ENCODE measurements at places on chromosomes 16 and 17.

DNA sequence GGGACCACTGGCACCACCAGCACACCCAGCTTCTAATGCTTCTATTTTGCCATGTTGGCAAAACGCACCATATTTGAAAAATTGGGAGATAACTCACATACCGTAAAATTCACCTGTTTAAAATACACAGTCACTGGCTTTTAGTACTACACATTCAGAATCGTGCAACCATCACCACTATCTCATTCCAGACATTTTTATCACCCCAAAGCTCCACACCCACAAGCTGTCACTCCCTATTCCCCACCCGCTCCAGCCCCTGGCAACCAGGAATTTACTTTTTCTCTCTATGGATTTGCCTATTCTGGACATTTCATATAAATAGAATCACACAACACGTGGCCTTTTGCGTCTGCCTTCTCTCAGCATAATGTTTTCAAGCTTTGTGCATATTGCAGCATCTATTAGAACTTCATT, 25.0 kb downstream of the PPL start:
- no peak for DNase-seq

GRCh38 chr17:16442141-16442540, 26.8 kb downstream of the TRPV2 start:
- DNase-seq = no peak

DNA sequence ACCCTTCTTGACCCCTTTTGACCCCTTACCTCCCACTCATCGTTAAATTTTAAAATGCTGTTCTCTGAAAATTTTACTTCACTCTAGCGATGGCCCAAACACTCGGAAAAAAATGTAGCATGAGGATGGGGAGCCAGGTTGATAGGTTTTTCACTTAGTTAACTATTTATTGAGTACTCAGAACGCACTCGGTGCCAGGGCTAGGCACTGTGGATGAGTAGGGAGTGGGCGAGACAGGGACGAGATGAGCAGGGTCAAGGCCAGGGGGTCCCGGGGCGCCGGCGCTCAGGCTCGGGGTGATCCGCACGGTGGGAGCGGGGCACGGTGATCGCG, 392 bp downstream of the ZSCAN32 start:
- no peak for DNase-seq

GRCh38 chr17:31386542-31387075, 4.9 kb upstream of the RAB11FIP4 start:
- no peak for DNase-seq

- no peak for DNase-seq
Observed at GRCh38 chr17:19359856-19360255, 2.7 kb downstream of the B9D1 start.

DNA sequence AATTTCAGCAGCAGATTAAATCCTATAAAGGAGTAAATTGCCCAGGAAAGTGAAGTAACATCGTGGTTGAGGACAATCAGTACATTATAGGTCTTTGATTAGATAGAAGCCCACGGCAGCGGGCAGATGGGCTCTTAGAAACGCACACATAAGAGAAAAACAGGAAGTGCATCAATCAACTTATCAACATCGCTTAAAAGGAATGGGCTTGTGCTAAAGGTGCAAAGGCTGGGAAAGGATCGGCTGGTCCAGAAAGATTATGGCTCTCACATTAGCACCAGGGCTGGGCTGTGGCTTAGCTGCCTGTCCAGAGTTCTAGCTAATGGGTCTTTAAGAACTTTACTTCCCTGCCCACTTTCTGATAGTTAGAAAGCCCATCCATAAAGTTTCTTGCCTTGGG, 292.0 kb upstream of the TNRC6C start:
- no peak for DNase-seq

GRCh38 chr17:68939195-68939594, 16.0 kb downstream of the ABCA8 start:
- no peak for DNase-seq

DNA sequence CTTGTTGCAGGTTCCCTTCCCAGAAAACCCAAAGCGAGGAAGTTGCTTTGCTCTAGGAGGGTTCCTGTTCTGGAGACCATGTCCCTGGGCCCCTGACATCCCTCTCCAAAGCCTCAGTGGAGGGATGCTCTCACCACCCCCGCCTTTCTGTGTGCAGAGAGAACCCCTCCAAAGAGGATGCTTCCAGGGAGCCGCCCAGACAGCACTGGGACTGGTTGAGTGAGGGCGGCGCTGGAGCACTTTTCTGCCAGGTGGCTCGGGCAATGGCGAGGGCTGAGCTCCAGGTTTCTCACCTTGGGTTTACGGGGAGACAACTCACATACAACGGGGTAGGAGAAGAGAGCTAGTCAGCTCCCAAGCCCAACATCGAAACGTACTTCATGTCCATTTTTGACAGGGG, 7.3 kb downstream of the EMC6 start:
- no peak for DNase-seq

DNA sequence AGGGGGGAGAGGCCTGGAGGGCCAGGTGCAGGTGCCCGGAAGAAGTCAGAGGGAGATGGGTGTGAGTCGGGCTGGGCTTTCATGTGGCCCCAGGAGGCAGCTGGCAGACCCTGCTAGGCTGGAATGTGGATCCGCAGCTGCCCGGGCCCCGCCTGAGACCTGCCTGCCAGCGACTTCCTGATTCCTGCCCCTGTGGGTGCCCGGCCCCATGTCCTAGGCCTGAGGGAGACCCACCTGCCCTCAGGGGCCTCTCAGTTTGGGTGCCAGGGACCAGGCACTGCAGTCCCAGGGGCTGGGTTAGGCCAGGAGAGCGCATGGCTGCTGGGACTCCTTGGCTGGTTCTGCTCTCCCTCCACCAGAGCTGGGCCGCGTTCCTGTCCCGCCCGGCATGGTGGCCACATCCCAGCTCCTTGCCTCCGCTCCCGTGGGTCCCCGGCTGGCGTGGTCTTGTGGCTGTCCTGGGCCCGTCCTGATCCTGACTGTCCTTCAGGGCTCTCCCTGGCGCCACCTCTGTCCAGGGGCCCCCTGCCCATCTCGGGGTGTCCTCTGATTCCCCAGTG, 22.1 kb upstream of the SPNS2 start:
- DNase-seq = no peak

DNA sequence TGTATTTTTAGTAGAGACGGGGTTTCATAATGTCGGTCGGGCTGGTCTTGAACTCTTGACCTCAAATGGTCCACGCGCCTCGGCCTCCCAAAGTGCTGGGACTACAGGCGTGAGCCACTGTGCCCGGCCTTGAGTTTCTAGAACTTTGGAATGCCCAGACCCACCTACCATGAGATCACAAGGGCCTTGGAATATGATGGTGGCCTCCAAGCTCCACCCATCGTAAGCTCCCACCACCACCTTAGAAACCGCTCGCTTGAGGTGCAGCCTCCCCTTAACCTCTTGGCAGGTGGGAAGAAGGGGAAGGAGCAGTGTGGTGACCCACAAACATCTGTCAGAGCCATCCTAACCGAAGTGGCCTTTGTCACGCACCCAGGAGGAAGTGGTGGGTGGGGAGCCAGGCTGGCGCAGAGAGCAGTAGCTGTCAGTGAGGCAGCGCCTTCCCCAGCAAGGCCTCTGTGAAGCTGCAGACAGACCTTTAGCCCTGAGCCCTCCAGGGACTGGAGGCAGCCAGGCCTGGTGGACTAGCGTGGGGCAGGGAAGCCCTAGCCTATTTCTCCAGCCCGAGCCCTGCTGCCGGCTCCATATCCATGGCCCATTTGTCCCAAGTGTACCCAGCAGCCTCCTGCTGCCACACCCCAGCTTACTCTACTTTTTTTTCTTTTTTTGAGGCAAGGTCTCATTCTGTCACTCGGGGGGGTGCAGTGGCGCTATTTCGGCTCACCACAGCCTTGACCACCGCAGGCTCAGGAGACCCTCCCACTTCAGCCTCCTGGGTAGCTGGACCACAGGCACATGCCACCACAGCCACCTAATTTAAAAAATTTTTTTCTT, 13.1 kb upstream of the SEPHS2 start:
- no peak for DNase-seq

- no peak for DNase-seq
Observed at GRCh38 chr17:20123209-20123608, 114.0 kb downstream of the SPECC1 start.

GRCh38 chr16:23889189-23889588, 53.4 kb downstream of the PRKCB start:
- DNase-seq = no peak

DNA sequence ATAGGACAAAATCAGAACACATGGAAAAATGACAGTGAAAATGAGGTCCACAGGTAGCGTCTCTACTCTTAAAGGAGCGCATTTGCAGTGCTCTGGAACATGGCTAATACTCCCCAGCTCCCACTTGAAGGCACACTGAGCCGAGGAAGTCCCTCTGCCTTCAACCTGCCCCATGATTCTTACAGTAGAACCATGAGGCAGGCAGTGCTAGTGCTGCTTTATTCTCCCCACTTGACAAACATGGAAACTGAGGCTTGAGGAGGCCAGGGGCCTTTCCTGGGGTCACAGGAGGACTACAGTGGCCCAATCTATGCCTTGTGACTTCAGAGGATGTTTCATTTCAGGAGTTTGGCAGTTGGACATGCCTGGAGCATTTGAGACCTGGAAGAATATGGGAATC, 244.1 kb upstream of the MAF start:
- no peak for DNase-seq

- no peak for DNase-seq
Observed at GRCh38 chr16:85557083-85557970, 55.8 kb upstream of the GSE1 start.

DNA sequence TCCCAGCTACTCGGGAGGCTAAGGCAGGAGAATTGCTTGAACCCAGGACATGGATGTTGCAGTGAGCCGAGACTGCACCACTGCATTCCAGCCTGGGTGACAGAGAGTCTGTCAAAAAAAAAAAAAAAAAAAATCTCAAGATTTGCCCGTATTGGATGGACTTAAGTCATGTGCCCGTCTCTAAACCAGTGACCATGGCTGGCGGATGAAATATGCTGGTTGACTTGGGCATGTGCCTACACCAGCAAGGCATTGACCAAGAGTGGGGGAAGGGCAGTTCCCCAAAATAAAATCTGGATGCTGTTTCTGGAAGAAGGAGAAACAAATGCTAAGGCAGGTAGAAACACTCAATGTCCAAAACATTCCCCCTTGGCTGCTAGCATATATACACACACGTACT, 21.5 kb upstream of the COL1A1 start:
- no peak for DNase-seq

DNA sequence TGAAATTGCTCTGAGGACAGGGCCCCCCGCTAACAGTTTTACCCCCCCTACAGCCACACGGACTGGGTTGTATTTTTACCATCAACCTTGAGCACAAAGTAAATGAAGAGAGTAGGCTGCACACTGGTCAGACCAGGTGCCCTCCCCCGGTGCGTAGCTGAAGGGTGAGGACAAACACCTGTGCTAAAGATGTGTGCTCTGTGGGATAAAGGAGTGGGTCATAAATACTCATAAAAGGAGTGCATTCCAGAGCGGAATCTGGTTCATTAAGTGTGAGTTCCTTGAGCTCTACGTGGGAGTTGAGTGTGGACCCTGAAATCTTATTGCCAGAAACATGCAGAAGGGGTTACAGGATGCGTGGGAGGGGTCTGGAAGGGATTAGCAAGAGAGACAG, 217.0 kb downstream of the CCDC182 start:
- DNase-seq = no peak

- no peak for DNase-seq
Observed at GRCh38 chr17:1908699-1909309, 79.0 kb downstream of the RPA1 start.

GRCh38 chr16:73000020-73000906, 47.7 kb downstream of the ZFHX3 start:
- no peak for DNase-seq

GRCh38 chr17:28717578-28718332, at the start of gene RAB34:
RAB34 (minus strand) TSS chr17:28717868; CDS start chr17:28717266, 602 bp downstream.
- DNase-seq = no peak

- DNase-seq = no peak
Observed at GRCh38 chr17:16304830-16305229, 48.4 kb downstream of the CENPV start.

- DNase-seq = no peak
Observed at GRCh38 chr16:17812771-17813170, 342.0 kb upstream of the XYLT1 start.

DNA sequence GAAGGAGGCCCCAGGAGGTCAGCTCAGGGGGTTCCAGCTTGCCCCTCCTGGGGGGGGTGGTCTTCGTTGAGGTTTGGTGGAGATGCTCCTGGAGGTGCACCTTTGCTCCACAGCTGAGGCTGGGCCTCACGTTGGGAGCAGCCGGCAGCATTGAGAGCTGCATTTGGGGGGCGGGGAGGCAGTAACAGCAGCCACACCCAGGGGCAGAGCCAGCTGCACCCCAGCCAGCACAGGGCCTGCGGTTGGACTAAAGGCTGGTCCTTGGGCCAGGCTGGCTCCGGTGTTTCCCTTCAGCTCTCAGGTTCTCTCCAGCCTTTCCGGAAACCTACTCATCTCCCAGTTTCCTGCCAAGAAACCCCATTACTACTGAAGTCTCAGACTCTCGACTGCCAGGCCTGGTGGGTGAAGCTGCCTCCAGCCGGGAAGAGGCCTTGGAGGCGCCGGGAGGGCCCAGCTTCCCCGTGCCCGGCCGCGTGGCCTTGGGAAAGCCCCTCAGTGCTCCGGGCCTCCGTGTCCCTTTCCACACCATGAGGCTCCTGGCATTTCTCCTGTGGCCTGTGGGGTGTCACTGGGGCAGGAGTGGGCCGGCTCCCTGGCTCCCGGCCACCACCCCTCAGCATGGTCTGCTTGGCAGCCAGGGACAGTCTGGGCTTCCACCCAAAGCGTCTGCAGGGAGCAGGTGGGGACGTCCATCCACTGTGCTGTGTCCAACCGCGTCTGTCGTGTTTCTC, 14.0 kb upstream of the BAIAP2 start:
- DNase-seq = no peak

GRCh38 chr16:67357561-67357960, 30.9 kb downstream of the LRRC36 start:
- no peak for DNase-seq

- no peak for DNase-seq
Observed at GRCh38 chr17:47850692-47851573, at the start of gene SP6. SP6 (minus strand) TSS chr17:47851163; CDS start chr17:47848429, 2,734 bp downstream.

- no peak for DNase-seq
Observed at GRCh38 chr17:50626037-50626574, 8.6 kb upstream of the ABCC3 start.

DNA sequence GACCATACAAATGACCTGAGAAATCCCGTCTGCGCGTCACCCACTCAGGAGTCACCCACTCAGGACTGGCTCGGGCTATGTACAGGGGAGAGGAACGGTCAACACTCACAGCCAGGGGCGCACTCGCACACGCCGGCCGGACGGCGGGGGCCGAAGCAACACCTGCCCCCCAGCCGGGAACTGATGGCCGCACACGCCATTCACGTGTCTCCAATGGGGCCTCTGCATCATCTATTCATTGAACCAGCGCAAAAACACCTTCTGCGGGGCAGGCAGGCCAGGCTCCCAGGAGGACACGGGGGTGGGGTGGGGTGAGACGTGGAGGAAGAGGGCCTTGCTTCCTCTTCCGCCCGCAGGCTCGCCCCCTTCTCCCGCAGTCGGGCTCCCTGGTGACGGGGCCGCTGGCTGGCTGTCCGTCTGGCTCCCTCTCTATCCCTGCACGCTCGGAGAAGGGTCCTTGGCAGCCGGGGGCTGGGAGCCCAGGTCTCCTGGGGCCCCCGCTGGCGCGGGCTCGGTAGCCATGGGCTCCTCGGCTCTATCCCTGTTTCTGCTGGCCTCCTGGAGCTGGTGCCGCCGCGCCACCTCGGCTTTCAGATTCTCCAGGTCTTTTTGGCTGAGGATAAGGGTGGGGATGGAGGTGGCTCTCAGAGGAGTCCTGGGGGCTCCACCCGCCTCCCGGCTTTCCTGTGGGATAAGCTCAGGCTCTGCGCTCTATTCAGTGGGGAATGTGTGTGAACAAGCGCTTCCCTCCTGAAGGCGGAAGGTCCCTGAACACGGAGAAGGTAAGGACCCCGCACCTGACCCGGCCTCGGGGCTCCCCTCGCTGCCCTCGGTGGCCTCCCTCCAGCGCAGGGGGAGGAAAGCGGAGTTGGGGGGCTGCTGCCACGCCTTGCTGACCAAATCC, 21.1 kb downstream of the CLUH start:
- DNase-seq = no peak

All from cortex of kidney (tissue), 1 donor.